ENCODE measurements at places on chromosomes 3 and 15.
A peak's percentile ranks its signal among the peaks of the same experiment; 100 is the strongest.

- DNase-seq, result no peak
Measured at GRCh38 chr3:143134471-143134870, 14.9 kb downstream of the CHST2 start.

DNA sequence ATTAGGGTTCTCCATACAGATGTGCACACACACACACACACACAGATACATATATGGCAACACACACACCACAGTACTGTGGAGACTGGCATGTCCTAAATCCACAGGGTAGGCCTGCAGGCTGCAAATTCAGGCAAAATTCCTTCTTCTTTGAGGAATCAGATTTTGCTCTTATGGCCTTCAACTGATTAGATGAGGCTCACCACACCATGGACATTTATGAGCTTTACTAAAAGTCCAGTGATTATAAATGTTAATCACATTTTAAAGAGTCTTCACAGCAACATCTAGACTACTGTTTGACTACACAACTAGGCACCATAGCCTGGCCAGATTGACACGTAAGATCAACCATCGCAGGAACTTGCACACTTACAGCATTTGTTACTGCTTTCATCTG is 140.3 kb upstream of the UBE3A start:
- no peak for DNase-seq

GRCh38 chr3:129587566-129588210 is 18.8 kb downstream of the PLXND1 start:
- DNase-seq, result no peak

GRCh38 chr15:64348455-64348854 is 7.5 kb downstream of the CSNK1G1 start:
- DNase-seq, result no peak

DNA sequence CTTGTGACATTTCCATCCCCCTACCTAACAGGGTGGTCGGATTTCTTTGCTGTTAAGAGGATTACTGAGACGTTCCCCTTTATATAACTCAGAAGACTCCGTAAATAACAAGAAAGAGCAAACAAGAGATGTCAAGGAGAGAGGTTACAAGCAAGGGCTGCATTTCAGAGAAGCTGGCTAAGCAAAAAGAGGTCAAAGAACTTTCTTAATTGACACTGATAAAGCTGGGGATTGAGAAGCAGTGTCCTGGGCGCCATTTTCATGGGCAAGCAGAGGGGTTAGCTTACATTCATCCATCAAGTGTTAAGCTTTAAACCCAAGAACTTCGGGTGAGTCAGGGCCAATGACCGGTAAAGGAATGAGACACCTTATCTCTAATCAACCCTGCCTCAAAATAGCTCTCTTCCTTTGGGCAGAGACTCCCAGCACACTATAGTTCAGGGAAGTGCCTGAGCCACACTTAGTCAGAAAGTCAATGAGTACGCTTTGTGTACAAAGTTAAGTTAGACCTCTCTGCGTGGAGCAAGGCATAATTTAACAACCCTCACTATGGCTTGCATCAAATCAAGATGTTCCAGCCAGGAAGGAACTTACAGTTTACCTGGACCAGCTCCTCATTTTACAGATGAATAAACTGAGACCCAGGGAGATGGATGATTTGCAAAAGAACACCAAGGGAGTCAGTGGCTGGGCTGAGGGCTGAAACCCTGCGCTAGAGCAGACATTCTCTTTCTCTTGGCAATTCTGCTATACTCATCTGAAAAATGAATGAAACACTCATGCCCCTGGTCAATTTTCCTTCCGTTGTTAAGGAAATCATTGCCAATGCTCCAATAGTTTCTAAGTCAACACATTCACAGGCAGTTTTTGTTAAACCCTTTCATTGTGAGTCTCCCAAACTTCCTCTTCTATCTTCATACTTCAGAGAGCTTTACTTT is 44.6 kb downstream of the CCNL1 start:
- DNase-seq, result no peak

- no peak for DNase-seq
Measured at GRCh38 chr3:55559500-55560423, 72.7 kb upstream of the WNT5A start.

- DNase-seq, result no peak
Measured at GRCh38 chr15:73760330-73761329, 7.5 kb upstream of the INSYN1 start.

GRCh38 chr3:12097971-12098370 is 60.7 kb downstream of the TIMP4 start:
- DNase-seq, result no peak

DNA sequence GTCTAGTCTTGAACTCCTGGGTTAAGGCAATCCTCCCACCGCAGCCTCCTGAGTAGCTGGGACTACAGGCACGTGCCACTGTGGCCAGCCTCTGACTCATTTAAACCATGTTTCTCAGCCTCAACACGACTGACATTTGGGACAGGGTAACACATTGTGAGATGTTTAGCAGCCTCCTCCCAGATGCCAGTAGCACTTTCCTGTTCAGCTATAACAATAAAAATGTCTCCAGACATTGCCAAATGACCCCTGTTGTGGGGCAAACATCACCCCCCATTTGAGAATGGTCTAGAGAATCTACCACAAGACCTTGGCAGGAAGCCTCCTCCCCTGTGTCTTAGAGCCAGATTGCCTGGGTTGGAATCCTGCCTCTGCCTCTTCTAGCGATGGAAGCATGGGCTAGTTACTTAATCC is 8.4 kb downstream of the TMEM40 start:
- DNase-seq, result no peak

GRCh38 chr3:73846951-73847350 is 222.2 kb upstream of the PDZRN3 start:
- no peak for DNase-seq

- no peak for DNase-seq
Measured at GRCh38 chr3:196354132-196354531, 15.9 kb upstream of the TM4SF19 start.

GRCh38 chr15:69609176-69609575 is 156.6 kb downstream of the RPLP1 start:
- DNase-seq, result no peak

DNA sequence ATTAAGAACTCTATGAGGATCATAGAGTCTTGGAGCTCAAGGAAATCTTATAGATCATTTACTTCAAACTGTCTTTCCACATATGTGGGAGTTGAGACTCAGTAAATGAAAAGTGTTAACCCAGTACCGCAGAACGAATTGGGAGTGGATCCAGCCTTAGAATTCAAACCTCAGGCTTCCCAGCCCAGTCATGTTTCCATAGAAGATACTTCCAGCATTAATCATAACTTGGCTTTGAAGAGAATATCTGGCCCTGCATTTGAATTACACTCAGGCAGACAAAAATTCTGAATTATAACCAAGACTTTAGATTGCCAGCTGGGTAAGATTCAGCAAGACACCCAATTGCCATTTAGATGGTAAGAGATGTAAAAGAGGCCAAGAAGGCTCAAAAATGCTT is 972.0 kb downstream of the TUSC7 start:
- no peak for DNase-seq

DNA sequence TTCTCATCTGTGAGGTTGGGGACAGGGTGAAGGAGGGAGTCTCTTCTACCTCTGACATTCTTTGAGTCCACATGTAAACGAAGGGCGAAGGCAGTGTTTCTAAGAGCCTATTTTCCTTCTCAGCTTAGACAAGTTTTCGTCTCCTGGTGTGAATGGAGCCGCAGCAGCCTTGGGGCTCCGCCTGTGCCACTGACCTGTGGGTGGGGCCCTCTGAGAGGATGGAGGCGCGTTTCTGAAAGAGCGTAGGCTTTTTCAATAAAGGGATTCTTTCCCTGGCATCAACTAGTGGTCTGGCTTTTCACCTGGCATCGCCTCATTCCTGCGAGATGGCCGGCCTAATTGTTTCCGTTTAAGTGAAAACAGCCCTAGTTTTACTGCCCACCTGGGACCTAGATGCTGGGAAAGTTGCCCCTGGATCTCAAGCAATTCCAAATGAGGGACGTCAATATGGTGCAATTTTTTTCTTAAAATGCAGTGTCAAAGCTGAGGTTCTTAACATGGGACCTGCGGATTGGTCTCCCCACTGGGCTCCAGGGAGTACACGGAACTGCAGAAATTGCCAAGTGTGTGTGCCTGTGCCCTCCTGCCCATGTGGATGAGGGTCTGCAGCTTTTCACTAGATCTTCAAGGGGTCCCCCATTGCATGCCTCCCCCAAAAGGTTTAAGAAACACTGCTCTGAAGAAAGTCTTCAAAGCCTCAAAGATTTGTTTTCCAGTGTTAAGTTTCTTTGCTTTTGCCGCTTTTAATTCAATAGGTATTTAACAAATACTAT is 958 bp downstream of the GLDN start:
- no peak for DNase-seq

GRCh38 chr3:138916824-138917223 is 30.1 kb downstream of the FOXL2 start:
- DNase-seq, result no peak

DNA sequence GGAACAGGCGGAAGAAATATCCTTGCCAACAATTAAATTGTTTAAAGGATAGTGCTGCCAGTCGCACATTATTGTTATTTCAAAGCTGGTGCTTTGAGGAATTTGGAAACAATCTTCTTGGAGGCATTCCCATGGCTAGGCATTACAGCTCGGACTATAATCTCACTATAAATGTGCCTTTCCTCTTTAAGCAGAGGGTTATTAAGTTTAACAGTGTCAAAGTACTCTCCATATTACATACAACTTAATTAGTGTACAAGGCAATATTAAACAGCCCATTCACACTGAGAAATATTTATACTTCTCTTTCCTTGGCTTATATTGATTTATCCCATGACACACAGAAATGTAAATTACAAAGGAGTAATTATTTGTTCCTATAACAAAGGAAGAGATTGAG is 54.0 kb upstream of the FAM3D start:
- DNase-seq, result no peak

DNA sequence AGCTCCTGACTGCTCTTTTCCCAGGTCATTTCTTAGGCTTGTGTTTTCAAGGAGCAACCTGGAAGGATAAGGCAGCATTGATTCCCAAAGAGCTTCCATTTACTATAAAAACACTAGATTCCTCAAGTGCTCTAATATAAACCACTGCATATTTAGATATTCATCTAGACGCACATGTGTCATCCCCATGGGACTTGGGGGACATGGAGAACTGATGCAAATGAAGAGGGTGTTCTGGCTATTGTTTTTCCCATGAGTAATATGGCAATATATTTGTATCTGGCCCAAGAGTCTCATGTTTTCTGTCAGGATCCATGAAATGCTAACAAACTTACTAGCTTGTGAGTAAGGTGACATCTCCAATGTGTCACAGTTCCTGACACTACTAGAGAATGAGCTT is 31.3 kb downstream of the HACD2 start:
- DNase-seq, result no peak

GRCh38 chr3:186502138-186502948 is 41.8 kb downstream of the CRYGS start:
- no peak for DNase-seq

- no peak for DNase-seq
Measured at GRCh38 chr3:13556207-13556606, 7.3 kb downstream of the FBLN2 start.

GRCh38 chr3:31498791-31499190 is 33.9 kb upstream of the STT3B start:
- DNase-seq, result no peak

GRCh38 chr3:46576-46975 is 150.0 kb upstream of the CHL1 start:
- no peak for DNase-seq

DNA sequence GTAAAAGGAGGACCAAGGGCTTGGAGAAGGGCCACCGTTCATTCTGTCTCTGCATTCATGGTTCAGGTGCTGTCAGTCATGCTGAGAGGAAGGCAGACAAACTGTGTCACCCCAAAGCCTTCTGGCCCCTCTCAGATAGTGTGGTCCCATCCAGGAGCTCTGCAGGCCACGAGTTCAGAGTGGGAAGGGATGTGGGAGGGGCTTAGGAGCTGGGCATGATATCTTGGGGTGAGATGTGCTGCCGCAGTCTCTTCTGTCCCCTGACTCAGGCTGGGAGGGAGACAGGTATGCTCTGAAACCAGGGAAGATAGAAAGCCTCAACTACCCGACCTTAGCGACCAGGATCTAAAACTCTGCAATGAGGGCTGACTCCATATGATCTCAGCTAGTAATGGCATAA is 19.6 kb upstream of the MYO1E start:
- DNase-seq, result no peak

- DNase-seq, result no peak
Measured at GRCh38 chr15:59124261-59124660, 19.3 kb downstream of the CCNB2 start.

GRCh38 chr15:39125904-39126303 is 455.0 kb upstream of the THBS1 start:
- peak; percentile 30 for DNase-seq

DNA sequence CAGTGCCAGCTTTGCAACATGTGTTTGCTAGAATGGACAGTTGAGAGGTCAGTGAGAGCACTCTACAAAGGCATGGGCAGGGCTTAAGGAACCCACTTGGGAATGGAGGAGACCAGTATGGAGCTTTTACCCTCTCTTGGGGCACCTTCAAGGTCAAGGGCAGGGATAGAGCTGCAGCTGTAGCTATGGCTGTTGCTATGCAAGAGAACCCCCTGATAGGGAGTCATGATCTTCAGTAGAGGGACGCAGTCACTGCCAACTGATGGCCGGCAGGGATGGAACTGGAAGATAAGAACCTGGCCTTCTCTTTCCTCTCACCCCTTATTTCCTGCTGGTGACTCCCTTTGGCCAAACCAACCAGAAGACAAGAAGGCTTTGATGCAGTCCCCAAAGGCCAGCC is 40.3 kb downstream of the THSD4 start:
- DNase-seq, result no peak

GRCh38 chr3:40524222-40524567 is 565 bp upstream of the ZNF621 start:
- no peak for DNase-seq

GRCh38 chr15:40011303-40011702 is 27.7 kb downstream of the SRP14 start:
- DNase-seq, result no peak

GRCh38 chr15:100759106-100759505 is 120.5 kb upstream of the ALDH1A3 start:
- DNase-seq, result no peak

GRCh38 chr15:42819786-42820185 is 82.9 kb upstream of the CDAN1 start:
- no peak for DNase-seq

DNA sequence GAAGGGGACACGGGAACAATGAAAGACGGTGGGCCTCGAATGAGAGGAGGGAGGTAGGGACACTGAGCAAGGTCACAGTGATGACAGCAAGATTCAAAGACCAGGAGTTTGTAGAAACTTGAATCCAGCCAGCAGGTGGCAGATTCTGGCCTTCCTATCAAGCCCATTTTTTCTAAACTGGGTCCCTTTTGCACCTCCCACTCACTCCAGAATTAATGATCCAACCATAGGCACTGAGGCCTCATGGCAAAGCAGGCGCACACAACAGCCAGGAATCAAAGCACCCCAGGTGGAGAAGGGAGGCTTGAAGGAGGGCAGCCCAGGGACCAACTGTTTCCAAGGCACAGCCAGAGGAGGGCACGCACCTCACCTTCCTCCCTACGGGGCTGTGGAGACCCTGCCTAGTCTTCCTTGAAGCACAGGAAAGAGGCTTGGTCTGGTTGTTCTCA is 90.2 kb downstream of the ANP32A start:
- DNase-seq, result no peak

All from activated naive CD8-positive, alpha-beta T cell treated with anti-CD3 and anti-CD28 coated beads, Interleukin-2, amount 10 ng/mL, durations not matched to agents 7 days and 5 days (primary cell).